ENCODE measurements at places on chromosomes 4 and X.

- H3K36me3 ChIP-seq = no peaks in the 10 kb centered on the region
- no peak overlapping the region for H3K4me3 ChIP-seq
- DNase-seq = no peak
- no peaks in the 10 kb centered on the region for H3K27me3 ChIP-seq
Observed at GRCh38 chr4:8555716-8556115, 24.5 kb upstream of the GPR78 start.

GRCh38 chr4:119731146-119731742 is 102.6 kb upstream of the PDE5A start:
- no peak overlapping the region for H3K4me3 ChIP-seq
- no peaks in the 10 kb centered on the region for H3K27me3 ChIP-seq
- no peak overlapping the region for H3K27ac ChIP-seq
- no peak for DNase-seq
- H3K4me1 ChIP-seq = peaks cover 5% of the 10 kb centered on the region

GRCh38 chr4:16779028-16779675 is 119.3 kb downstream of the LDB2 start:
- DNase-seq = no peak
- no peak overlapping the region for H3K4me3 ChIP-seq
- no peaks in the 10 kb centered on the region for H3K36me3 ChIP-seq
- H3K27ac ChIP-seq = no peak overlapping the region
- H3K4me1 ChIP-seq = no peaks in the 10 kb centered on the region

- H3K4me1 ChIP-seq = no peaks in the 10 kb centered on the region
- H3K4me3 ChIP-seq = no peak overlapping the region
- no peaks in the 10 kb centered on the region for H3K27me3 ChIP-seq
- no peaks in the 10 kb centered on the region for H3K36me3 ChIP-seq
Observed at GRCh38 chrX:3320471-3321046, 25.9 kb downstream of the MXRA5 start.

DNA sequence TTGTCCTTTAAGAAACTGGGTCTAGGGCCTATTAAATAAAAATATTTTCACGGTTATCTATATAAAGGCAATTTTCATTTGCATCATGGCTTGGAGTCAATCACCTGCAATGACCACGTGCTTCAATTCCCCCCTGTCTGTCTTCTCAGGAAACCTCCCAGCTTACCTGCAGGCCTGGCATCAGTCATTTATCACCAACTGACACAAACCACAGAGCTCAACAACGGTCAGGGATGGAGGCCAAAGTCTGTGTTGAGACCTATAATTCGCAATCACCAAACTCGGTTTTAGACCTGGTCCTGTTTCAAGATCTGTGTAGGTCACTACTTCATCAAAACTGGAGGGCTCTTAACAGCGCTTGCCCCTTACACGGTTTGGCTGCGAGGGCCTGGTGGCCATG is 1.9 kb downstream of the SLC9A7 start:
- H3K27ac ChIP-seq = no peak overlapping the region
- H3K4me1 ChIP-seq = no peaks in the 10 kb centered on the region
- H3K4me3 ChIP-seq = no peak overlapping the region
- no peaks in the 10 kb centered on the region for H3K27me3 ChIP-seq
- H3K36me3 ChIP-seq = no peaks in the 10 kb centered on the region

DNA sequence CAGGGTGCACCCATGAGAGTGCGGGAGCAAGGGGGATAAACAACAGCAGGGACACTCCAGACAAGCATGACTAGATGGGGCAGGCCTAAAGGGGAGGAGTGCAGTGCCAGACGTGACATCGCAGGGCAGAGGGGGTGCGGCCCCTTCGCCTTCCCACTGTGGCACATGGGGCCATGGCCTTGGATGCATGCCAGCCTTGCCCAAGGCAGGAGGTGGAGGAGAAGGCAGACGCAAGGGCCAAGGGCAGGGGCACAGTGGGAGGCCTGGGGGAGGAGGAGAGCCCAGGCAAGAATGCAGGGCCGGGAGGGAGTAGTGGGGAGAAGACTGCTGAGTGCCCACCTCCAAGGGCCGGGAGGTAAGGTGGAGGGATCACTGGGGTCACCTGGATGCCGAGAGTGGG is 21.6 kb downstream of the PNMA6E start:
- no peak overlapping the region for H3K4me3 ChIP-seq
- no peak overlapping the region for H3K27ac ChIP-seq
- no peaks in the 10 kb centered on the region for H3K27me3 ChIP-seq
- no peak for DNase-seq
- no peaks in the 10 kb centered on the region for H3K4me1 ChIP-seq

All from pancreas (tissue), 10 donors.